Activated T-helper 9 cell treated with anti-CD3 and anti-CD28 coated beads, Interleukin-2, amount 50 U/mL, for 16 hours (primary cell): ENCODE measurements at places on chromosomes 1 and 21.
A peak's percentile ranks its signal among the peaks of the same experiment; 100 is the strongest.

GRCh38 chr1:221698579-221699349, 43.1 kb downstream of the DUSP10 start:
- no peak for DNase-seq

GRCh38 chr21:29154270-29154669, 23.8 kb downstream of the MAP3K7CL start:
- DNase-seq = no peak

DNA sequence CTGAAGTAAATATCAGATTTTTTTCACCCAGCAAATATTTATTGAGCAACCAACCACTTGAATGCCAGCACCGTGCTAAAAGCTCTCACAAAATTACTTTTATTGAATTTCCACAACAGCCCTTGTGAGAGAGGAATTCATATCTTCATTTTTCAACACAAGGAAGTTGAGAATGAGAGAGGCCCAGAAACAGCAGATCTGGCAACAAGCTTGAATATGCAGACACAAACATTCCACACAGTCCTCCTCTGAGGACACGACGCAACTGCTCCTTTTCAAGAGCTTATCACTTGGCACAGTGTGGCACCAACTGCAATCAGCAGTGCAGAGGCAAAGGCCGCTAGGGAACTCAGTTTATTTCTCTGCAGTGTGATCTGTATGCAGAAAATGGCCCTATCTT, 32.2 kb upstream of the IFNAR2 start:
- DNase-seq = no peak

- no peak for DNase-seq
Observed at GRCh38 chr1:183433703-183434102, 15.5 kb upstream of the NMNAT2 start.

DNA sequence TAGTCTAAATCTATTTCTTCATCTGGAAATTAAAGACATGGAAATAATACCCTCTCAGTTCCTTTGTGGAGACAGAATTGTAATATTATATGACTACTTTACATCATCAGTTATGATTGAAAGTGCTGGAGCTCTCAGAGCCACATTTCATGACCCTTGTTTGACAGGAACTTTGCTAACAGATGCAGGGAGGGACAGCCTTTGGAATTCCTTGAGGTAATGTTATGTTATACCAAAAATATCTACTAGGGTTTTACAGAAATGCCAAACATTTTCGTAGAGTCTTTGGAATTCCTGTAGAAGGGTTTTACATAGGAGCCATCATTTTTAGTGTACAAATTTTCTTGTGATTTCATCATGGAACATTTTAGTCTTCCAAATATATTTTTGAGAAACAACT, 57.4 kb upstream of the ADAMTS5 start:
- no peak for DNase-seq

DNA sequence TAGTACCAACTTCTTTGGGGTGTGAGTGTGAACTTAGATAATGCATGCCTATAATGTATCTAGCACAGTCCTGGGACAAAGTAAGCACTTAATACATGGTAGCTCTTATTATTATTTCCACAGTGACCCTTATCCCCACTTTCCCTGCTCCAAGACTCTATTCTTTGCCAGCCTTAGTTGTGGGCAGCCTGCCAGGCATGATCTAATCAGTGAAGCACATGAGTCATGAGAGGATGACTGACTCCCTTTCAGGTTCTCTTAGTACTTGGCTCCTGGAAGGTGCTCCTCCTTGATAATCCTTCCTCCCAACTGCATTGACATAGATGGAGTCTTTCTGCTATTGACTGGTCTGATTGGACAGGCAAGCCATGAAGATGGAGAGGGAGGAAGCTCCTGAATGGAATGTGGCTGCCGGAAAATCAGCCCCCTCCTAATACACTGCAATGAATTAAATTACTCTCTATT, 17.4 kb upstream of the GNG12 start:
- no peak for DNase-seq

DNA sequence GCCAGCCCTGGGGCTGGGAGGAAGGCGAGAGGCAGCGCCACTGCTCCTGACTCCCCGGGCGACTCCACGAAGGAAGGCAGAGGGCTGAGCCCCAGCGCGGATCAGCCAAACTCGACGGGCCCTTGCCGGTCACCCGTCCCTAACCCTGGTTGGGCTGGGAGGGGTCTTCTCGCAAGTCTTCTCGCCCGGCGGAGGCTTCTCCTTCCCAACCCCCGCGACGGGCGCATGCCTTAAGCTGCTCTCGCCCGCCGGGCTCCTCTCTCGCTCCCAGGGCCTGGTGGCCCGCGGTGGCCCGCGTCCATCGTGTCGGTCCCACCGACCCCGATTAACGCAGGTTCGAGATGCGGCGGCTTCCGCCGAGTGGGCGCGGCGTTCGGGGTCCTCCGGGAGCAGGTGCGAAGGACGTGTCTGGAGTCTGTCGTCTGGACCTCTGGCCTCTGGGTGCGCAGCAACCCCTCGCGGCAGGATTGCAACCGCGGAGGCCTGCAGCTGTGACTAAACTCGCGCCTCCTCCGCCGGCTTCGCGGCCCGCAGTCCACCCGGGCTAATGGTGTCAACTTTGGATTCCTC, 29.0 kb upstream of the PPM1J start:
- DNase-seq = no peak

GRCh38 chr1:15408890-15409387, 749 bp upstream of the EFHD2 start:
- no peak for DNase-seq

- DNase-seq = peak; percentile 8
Observed at GRCh38 chr21:36310016-36310415, 10.0 kb upstream of the MORC3 start.

DNA sequence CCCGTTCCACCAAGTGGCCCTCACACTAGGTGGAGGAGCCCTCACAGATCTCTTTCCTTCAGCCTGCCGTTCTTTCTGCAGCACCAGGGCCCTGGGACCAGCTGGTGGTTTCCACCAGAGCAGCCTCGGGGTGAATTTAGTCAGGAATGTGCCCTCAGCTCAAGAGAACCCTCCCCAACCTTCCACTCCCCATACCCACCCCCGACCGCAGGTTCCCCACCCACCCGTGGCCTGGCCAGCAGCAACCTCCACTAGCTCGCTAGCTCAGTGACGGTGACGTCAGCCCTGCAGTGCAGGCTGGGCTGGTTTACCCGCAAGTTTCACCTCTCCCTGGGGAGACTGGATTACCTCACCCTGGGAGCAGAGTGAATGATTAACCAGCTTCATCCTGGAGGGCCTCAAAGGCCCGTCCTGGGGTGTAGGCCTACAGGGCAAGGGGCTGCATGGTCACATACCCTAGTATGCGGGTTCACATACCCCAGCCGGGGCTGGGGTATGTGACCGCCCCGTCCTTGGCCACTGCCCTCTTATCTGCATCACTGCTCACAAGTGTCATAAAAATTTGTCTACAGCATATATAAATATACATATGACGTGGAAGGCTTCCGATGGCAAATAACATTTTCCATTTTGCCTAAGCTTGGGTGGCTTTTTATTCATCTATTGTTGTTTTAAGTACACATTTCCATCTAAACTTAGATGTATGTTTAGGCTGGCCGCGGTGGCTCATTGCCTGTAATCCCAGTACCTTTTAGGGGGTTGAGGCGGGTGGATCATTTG, 24.5 kb downstream of the ELF3 start:
- DNase-seq = no peak

DNA sequence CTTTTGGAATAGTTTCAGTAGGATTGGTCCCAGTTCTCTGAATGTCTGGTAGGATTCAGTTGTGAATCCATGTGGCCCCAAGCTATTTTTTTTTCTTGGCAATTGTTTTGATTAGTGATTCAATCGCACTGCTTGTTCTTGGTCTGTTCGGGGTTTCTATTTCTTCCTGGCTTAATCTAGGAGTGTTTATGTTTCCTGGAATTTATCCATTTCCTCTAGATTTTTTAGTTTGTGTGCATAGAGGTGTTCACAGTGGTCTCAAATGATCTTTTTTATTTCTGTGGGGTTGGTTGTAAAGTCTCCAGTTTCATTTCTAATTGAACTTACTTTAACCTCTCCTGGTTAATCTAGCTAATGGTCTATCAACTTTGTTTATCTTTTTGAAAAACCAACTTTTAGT, 117.6 kb downstream of the NME7 start:
- no peak for DNase-seq

DNA sequence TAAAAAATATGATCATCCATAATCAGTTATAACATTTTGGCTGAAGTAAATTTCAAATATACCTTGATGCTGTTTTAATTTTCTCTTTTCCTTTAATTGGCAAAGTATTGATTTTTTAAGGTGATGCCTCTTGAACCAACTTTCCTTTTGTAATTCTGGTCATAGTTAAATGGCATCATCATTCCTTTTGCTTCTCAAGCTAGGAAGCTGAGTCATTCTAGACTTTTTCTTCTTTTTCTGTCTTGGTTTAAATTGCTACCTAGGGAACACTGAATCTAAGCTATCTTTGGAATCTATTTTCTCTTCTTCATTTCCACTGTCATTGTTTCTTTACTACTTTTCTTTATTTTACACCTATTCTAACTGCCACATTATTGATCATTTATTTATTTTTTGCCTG, 162.7 kb downstream of the HMCN1 start:
- no peak for DNase-seq

GRCh38 chr1:208159555-208160258, 84.5 kb downstream of the PLXNA2 start:
- no peak for DNase-seq

DNA sequence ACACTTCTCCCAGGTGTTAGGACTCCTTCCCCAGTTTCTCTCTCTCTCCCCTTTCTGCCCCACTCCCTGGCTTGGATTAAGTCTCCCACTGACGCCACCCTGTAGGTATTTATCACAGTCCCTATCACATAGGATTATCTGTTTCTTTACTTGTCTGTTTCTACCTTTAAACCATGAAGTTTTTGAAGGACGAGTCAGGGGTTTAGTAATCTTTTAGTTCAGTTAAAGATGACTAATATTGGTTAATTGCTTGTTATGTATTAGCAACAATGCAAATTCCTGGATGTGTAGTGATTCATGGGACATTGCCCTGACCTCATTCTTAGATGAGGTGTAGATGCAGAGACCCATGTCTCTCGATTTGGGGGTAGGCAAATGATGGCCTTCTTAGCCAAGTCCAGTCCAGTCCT, 6.4 kb downstream of the LAMC1 start:
- no peak for DNase-seq

DNA sequence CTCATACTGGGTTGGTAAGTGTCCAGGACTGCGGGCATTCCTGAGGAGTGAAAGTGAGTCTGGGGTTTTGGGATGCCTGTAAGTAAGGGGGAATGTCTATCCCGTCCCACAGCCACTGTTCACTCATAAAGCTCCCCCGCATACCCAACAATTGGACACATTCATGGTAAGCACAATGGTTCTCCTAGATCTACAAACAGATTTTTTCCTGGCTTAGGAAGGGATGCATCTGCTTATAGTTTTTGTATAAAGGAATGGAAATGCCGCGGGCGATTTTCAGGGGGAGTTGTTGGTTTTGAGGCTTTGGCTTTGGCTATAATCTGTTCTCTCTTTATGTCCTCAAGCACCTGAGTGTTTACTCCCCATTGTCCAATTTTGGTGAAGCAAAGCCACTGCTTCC, 7.1 kb downstream of the ERVH48-1 start:
- no peak for DNase-seq

DNA sequence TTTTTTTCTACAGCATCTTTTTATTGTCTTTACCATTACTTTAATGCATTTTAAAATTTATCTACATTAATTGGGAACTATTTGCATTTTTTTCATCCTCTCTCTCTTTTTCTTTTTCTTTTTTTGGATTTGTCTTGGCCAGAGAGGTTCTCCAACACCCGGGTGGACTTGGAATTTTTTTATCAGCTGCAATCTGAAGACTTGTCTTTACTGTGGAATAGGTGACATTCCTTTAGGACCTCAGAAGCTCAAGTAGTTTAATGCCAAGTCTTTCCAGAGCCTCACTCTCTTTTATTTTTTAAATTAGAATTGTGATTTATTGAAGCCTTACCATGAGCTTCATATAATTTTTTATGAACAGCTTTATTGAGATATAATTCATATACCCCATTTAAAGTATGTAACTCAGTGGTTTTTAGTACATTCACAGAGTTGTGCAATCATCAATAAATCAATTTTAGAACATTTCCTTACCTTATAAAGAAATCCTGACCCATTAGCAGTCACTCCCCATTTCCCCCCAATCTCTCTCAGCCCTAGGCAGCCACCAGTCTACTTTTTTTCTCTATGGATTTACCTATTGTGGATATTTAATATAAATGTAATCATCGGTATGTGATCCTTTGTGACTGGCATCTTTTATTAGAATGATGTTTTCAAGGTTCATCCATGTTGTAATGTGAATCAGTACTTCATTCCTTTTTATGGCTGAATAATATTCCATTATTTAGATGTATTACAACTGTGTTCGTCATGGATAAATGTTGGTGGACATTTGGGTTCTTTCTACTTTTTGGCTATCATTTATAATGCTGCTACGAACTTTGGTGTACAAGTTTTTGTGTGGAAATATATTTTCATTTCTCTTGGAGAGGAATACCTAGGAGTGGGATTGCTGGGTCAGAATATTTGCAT, 6.2 kb downstream of the TUFT1 start:
- no peak for DNase-seq

DNA sequence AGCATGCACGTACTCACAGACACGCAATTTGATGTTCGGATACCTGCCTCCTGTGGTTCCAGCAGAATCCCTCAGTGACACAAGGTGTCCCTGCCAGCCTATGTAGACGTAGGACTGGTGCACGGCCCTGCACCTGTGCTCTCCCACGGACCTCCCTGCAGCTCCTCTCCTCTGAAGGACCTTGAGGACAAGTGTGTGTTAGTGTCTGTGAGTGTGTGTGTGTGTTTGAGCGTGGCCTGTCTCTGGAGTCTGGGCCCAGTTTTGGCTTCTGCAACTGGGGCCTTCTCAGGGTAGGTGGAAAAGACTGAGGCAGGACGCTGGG, 22.5 kb upstream of the DMBX1 start:
- DNase-seq = no peak

GRCh38 chr1:45883658-45884057, 80.2 kb downstream of the MAST2 start:
- no peak for DNase-seq

GRCh38 chr1:67890857-67891256, 57.6 kb upstream of the GNG12 start:
- no peak for DNase-seq

DNA sequence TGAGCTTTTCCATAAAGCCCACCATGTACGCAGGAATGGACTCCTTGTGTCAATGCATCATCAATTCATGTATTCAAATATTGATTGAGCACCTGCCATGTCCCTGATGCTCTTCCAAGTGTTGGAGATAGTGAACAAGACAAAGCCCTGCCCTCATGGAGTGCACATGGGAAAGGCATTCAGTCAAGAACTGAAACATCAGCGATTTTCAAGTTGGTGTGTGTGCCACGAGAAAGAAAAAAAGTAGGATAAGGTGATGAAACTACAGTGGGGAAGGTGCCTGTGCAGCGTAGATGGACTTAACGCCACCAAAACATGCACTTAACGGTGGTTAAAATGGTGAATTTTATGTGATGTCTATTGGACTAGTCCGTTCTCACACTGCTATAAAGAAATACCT, 432.7 kb upstream of the VAMP3 start:
- DNase-seq = no peak

DNA sequence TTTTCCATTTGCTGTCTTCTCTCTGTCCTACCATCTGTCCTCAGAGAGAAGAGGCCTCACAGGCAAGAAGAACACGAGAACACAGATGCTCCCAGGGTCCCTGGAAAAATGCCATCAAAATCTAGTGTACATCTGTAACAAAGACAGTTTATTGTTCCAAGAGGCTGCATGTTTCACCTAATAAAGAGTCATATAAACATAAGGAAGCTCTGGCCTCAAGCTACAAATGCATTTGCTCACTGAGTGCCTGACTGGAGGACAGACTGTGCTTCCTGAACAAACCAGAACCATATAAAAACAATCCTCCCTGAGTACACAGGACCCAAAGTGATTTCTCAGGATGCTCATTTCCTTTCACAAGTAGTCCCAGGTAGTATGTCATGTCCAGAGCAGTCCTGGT, 76.3 kb upstream of the SLC44A3 start:
- no peak for DNase-seq
